Hepatocyte (in vitro differentiated cells): ENCODE measurements at places on chromosomes 5 and 9. TPM values are rescaled to one million over a fixed set of nuclear protein-coding genes. Genes with fewer than 3 reads are reported as not detected.

DNA sequence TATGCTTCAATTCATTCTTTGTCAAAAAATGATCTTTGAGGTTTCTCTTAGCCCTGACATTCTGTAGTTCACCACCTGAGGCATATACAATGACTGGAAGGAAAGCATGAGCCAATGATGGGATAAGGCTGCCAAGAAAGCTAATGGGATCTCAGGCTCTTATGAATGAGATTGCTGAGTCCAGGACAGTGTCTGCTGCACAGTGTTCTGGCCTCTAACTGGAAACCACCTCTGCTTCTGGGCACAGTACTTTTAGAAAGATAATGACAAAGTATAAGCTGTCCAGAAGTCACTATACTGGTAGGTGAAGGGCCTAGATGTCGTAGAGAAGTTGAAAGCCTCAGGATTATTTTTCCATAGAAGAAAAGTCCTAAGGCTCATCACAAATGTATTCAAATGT is 69.1 kb upstream of the PAPPA start:
- H3K4me3 ChIP-seq, result no peak overlapping the region
- H3K27me3 ChIP-seq, result no peaks in the 10 kb centered on the region
- no peaks in the 10 kb centered on the region for H3K4me1 ChIP-seq
- H3K27ac ChIP-seq, result no peak overlapping the region

- no peak overlapping the region for H3K27ac ChIP-seq
- no peak for DNase-seq
- no peaks in the 10 kb centered on the region for H3K36me3 ChIP-seq
- H3K27me3 ChIP-seq, result no peaks in the 10 kb centered on the region
Observed at GRCh38 chr9:91451431-91452270, 28.0 kb upstream of the NFIL3 start.

- no peak overlapping the region for H3K27ac ChIP-seq
- no peaks in the 10 kb centered on the region for H3K36me3 ChIP-seq
- H3K4me3 ChIP-seq, result no peak overlapping the region
- no peaks in the 10 kb centered on the region for H3K4me1 ChIP-seq
Observed at GRCh38 chr9:68581696-68582095, 41.0 kb upstream of the TMEM252 start.

Gene IL31RA
- 0.44 and 0.93 TPM in 2 replicates for total RNA-seq
